Upper lobe of left lung (tissue), 6 donors: ENCODE measurements at places on chromosomes 5 and 9.

- DNase-seq, result no peak
These were observed 96.5 kb upstream of the PITX1 start for GRCh38 chr5:135130261-135131215.

DNA sequence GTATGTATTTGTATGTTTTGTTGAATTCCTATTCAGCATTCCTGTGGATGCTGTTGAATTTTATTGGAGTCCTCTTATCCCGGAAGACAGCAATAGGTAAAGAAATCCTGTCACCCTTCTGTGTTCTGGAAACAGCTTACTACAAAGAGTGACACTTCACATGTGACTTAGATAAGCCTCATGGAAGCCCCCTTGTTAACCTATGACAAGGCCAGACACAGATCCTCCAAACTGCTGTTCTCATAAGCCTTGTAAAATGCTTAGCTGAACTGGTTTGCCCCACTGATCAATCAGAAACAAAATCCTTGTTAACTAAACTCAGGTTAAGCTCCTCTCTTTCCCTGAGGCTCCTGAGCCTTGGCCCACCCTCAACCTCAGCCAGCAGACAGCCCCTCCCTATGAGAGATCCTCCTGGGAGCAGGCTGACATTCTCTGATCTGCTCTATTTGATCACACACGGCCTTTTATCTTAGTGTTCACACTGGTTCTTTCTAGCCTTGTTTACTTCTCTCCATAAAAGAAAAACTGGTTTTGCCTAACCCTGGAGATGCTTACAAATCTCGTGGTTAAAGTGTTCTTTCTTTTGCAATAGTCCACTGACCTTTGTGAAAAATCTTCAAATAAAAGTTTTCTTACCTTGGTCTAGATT lies 29.4 kb upstream of the ATP6V1G1 start:
- no peak for DNase-seq

GRCh38 chr5:6722015-6722414 lies 8.8 kb downstream of the TENT4A start:
- no peak for DNase-seq

DNA sequence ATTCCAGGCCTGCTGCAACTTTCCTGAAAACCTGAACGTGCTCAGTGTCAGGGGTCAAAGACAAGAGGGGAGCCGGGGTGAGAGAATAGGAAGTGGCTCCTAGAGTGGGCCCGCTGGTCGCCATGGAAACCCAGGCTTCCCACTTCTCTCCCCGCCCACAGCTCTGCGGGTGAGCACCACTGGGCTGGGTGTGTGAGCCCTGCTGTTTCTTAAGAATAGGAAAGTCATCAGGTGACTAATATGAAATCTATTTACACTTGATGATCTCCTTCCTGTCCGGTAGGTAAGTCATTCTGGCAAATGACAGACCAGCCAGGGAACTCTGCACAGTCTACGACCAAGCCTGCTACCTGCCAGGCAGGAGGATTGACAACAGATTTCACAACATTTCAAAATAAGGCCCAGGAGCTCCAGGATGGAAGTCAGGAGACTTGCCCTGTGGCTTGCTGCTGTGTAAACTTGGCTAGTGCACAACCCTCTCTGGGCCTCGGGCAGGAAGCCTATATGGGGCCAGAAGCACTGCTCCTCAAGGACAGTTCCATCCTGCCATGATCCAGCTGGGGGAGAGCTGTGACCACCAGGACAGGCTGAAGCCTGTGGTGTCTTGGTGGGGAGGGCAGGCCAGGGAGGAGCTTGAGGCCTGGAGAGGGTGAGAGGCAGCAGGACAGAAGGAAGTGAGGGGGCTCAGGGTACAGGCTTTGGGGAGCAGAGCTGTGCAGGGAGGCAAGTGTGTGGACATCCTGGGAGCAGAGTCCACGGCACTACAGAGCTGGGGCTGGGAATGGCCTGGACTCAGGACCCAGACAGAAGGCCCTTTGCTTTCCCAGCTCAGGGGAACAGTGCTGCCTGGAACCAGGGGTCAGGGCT lies 60.6 kb downstream of the SHB start:
- no peak for DNase-seq

- no peak for DNase-seq
These were observed 601.5 kb downstream of the ANXA1 start for GRCh38 chr9:73753171-73753570.

DNA sequence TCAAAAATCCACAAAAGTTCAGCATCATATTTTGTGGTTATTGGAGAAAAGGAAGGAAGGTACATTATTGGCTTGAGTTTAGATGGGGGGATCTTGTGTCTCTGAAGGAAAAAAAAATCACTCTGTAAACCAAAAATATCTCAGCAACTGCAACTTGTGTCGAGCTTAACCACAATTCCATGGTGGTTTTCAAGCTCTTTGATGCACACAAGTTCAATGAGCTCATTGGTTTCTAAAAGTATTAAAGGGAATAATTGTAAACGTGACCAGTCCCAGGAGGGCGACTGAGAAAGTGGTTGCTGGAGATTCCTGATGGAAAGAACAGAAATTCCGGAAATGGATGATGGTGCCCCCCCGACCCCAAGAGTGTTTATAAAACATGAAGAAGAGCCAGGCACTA lies 173.8 kb downstream of the PSAT1 start:
- no peak for DNase-seq

GRCh38 chr5:100479079-100479688 lies 56.0 kb upstream of the FAM174A start:
- no peak for DNase-seq

DNA sequence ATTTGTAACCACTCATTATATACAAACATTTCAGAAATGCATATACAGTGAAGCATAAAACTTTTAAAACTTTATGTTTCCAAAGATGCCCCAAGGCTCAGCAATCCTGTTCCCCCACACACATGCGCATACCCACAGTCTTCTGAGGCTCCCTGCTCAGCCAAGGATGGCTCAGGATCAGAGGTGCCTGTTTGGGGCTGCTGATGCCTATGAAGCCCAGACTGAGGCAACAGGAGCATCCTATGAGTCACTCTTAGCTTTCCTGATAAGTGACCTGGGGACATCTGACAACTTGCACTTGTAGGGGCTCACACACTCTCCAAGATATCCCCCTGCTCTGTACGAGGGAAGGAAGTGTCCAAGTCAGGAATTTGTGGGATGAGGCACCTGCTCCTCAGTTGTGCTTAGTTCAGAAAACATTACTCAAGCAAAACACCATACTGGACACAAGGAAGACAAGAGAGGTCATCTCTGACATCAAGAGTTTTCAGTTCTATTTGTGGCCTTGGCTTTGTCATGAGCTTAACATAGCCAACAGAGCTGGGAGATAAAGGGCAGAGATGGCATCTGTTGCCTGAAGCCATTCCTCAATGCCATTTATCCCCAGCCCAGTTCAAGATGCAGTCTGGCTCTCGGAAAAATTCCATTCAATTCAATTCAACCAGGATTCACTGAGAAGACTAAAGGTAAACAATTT lies 62.3 kb downstream of the NIPSNAP3B start:
- no peak for DNase-seq

DNA sequence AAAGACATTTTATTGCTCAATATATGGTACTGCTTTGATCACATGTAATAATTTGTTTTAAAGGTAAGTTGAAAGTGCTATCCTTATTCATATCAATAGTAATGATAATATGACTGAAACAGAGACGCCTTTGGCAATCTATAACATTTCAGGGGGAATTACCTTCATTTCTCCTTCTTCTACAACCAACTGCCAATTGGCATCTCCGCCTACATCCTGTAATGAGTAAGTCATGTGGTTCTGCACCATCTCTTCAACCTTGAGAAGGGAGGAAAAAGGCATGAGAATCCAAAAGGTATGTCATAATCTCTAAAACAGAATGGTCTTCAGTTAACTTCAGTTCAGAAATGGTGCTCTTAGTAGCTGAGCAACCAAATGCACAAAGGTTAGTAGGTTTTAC lies 52.4 kb downstream of the HMGCR start:
- no peak for DNase-seq
